Mesendoderm (in vitro differentiated cells): ENCODE measurements at places on chromosomes 5 and 9.

DNA sequence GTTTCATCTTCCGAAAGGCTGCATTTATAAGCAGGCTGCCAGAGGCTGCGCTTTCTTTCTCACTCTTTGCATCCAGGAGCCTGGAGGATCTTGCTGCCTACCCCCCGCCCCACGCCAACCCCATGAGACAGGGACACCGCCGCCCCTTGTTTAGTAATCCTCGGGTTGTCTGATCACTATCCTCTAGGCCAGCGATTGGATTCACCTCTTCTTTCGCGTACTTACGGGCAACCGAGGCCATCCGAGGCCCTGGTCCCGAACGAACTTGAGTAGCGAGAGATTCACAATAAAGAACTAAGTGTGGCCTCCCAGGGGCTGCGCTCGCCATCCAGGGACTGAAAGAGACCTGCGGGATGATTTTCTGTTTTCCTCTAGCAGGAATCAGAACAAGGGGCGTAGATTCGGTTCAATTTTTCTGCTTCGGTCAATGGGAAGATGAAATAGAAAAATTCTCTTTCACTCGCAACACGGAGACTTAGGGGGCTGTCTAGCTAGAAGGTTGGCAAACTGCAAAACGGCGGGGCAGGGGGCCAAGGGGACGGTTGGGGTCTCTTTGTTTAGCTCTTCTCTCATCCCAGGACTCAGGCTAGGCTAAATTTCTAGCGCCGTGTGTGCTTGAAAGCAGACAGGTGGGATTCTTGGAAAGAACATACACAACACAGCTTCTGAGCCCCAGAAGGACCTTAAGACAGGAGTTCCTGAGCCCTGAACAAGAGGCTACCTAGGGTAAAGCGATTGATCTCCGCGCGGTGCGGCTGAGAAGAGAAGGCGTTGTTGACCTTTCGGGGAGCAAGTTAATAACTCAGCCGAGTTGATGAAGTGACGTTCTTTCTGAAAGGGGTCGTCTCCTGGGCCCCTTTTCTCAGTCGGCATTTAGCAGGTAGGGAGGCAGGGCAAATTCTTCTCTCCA lies 5.8 kb upstream of the ISL1 start:
- peak; percentile 56 for DNase-seq

DNA sequence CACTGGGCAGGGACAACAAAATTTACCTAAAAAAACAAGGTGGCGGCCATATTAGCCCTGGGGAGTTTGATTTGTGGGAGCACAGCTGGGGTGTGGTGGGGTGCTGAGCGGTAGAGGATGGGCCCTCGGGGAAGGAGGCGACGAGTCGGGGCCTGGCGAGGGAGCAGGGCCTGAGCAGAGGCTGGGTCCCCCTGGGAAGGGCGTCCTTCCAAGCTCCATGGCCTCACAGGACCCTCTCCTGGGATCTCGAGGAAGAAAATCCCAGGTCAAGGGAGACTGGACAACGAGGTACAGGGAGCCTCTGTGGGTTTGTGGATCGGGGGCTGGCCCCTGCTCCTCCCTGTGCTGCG lies 165.5 kb downstream of the CACNA1B start:
- DNase-seq: no peak

GRCh38 chr5:163373436-163374084 lies 63.8 kb upstream of the CCNG1 start:
- no peak for DNase-seq

DNA sequence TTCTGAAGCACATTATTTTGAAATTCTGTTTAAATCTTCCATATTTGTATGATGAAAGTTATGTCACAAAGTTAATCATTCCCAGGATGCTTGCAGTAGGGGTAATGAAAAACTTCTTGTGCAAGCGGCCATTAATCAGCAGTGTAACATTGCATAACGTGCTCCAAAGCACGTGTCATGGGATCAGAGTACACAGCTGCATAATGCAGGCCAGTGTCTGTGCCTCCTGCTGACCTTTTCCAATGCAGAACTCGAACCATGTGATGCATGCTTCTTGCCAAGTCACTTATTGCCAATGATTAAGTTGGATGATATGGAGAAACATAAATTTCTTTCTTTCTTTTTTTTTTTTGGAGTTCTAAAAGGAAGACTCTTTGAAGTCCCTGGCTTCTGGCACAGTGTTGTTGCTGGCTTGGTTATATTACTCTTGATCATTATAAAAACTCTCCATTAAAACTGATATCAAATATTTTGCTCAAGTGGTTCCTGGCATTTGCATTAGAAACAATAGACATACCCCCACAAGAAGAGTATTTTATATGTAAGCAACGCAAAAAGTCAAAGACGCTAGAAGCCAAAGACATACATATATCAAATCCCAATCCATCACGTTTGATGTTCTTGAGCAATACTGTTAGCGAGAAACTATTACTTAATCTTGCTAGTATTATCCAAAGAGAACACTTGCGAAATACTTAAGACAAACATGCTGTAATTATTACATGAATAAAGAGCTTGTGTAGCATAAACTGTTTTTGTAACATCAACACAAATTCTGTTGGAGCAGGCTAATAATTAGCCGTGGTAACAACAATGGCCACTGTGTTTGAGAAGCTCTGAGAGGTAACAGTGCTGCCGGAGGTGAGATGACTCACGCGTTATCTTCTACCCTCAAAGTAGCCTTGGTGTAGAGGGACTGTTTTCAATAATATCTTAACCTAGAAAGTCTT lies 164.2 kb downstream of the AUH start:
- DNase-seq: peak; percentile 37

GRCh38 chr5:149221731-149222342 lies 49.8 kb upstream of the AFAP1L1 start:
- DNase-seq: no peak

DNA sequence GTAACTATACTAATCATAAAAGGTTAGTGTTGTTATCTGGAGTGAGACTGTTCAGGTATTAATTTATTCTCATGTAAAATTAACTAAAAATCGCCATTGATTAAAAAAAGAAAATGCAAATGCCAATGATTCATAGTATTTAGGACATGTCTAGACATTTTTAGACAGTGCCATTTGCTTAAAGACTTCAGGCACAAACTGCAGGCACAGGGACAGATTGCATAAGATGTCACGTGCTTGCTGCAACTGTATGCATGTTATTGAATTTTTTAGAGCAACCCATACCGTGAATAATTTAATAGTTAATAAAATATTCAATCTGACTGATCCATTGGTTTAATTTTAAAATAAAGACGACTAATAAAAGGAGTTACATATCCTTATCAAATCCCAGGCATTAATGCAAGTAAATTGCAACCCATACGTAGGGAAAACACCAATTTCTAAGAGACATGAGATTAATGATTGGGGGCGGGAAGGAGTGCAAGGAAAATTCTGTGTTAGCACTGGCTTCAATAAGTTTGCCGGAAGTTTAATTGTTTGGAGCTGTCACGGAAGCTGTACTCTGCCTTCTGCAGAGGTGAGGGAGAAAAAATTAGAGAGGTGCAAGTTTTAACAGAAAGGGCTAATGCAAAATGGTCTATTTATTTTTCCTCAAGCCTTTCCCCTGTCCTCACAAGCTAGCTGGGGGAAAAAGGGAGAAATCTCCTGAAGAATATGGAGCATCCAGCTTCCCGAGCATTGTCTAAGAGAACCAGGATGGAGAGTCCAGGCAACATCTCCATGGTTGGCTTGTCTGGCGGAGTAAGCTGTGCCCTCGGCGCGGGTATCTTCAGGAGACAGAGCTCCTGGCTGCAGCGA lies 2.9 kb downstream of the EDIL3 start:
- DNase-seq: no peak

- peak; percentile 90 for DNase-seq
Observed at GRCh38 chr5:140042643-140043507, at the start of gene NRG2. Gene NRG2 (minus strand): TSS chr5:140043299.

GRCh38 chr9:89522959-89523285 lies 25.0 kb upstream of the SEMA4D start:
- no peak for DNase-seq

GRCh38 chr5:146549615-146550014 lies 33.6 kb upstream of the GPR151 start:
- no peak for DNase-seq

- DNase-seq: no peak
Observed at GRCh38 chr5:38832810-38833209, 13.0 kb upstream of the OSMR start.

GRCh38 chr5:1772634-1773033 lies 27.0 kb downstream of the MRPL36 start:
- DNase-seq: no peak

DNA sequence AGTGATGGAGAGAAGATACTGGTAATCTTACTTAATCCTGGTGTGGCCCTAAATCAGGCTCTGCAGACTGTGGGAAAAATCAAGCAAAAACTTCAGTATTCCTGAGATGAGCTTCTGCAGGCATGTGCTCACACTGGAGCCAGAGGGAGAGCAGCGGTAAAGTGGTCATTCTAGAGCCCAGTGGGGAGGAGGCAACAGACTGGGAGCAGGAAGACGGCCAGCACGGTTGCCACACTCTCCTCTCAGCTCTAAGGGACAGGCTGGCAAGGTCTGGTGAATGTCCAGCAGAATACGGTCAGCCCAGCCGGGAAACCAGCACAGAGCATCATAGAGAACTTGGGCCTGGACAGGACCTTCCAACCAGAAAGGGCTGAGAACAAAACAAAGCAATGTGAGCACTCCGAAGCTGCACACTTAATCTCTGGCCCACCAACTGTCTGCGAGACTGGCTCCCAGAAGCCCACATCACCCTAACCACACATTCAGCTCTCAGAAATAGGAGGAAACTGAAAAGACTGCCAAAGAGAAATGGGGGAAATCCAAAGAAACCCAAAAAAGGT lies 30.3 kb downstream of the MED27 start:
- no peak for DNase-seq

- no peak for DNase-seq
Observed at GRCh38 chr9:137836151-137836830, 41.3 kb upstream of the CACNA1B start.

DNA sequence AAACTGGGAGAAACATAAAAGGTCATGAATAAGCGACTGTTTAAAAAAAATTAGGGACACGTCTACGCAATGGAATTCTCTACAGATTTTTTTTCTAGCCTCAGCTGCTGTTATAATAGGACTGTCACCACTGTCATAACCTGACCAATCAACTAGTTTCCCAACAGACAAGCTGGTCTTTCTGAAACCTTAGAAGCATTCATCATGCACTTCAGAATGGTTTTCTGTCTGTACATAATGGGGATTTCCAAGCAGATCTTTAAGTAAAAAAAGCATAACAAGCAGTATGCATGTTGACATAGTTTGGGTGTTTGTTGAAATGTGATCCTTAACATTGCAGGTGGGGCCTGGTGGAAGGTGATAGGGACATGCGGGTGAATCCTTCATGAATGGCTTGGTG lies 58.3 kb upstream of the SEMA6A start:
- DNase-seq: no peak

DNA sequence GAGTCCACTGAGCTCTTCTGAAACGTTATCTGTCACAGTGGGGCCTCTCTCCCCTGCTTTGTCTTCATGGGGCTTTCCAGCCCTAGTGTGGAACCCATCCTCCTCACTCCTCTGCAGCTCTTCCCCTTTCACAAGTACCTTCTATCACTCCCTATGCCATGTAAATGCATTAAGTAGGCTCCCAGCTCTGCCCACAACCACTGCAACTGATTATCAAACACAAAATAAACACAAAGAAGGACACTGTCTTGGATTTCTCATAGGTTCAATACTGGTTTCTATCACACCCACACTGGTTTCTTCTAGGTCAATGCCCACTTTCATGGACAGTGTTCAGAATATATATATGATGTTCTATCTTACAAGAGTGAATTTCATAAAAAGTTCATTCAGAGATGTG lies 139.4 kb downstream of the GNAQ start:
- peak; percentile 77 for DNase-seq

DNA sequence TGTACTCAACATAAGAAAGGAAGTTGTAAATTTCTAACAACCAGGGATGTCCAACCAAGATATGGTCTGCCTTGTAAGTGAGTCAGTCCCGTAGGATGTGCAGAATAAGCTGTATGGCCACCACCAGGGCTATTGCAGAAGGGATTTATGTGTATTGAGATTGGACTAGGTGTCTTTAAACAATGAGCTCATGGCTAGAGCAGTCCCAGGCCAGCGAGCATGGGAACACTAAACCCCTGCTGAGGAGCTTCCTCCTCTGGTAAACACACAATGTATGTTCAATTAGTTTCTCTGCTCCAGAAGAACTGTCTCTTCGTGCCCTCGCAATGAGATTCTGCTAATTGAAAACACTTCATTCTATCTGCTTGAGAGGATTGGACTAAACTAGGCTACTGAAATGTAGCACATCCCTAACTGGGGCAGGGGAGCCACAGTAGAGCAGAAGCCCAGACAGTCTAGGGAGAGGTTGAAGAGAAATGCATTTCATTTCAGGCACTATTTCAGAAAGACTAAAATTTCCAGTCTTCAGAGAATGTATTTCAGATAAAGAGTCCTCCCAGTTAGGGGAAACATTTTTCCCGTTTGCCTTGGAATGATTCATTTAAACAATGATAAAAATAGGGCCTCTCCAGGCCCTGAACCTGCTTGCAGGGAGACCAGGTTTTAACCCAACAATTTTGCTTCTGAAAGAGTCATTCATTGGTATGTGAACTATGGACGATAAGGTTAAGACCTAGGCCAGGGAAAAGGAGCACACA lies 154.7 kb downstream of the FAM114A2 start:
- peak; percentile 61 for DNase-seq

DNA sequence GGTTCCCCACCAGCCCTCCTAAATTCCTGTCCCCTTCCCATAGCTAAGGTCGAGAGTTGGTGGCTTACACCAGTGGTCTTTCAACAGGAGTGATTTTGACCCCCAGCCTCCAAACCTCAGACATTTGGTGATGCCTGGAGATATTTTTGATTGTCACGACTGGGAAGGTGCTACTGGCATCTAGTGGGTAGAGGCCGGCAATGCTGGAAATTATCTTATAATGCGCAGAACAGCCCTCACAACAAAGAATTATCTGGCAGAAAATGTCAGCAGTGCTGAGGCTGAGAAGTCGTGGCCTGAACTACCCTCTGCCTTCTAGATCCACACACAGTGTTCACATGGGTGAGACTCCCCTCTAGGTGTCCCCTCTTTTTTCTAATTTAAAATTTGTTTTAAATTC lies 69.6 kb downstream of the IL31RA start:
- no peak for DNase-seq

DNA sequence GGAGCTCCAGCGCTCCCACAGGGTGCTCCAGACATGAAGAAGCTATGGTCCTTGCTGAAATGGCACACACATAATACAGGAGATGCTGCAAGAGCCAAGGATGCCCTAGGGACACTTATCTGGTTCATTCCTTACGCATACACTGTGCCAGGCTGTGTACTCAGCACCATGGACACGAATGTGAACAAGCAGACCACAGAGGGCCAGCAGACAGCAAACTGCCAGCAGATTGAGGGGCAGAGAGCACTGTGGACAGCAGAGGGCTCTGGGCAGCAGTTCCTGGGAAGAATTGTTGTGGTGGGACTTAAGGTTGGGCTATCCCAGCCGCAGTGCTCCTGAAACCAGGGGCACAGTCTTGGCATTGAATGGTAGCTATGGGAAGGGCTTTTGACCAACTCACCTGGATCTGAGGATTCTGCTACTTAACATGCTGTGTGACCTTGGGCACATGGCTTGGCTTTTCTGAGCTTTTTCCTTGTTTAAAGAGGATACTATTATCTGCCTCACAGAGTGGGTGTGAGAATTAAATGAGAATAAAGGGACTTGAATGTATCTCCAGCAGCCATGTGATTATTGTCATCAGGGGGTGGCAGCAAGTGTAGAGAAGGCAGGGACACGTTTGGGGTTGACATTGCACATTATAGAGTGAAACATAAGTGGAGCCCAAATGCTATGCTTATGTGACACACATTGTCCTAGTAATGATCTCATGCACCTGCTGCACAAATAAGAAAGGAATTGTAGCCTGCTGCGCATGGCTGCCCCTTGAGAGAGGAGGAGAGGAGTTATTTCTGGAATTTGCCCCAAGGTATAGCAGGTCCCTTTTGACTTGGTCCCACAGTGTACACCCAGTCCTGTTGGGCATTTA lies 30.1 kb downstream of the PPARGC1B start:
- peak; percentile 48 for DNase-seq
